ENCODE measurements at places on chromosomes 5 and 9. TPM values are rescaled to one million over a fixed set of nuclear protein-coding genes. Genes with fewer than 3 reads are reported as not detected.

The AHRR gene
- polyA plus RNA-seq, result 2.2 TPM

The PRR7 gene
- polyA plus RNA-seq, result 1.1 TPM

GRCh38 chr9:94908583-94909249 lies 182.2 kb downstream of the AOPEP start:
- DNase-seq, result no peak

- DNase-seq, result no peak
Observed at GRCh38 chr9:16516891-16517290, 353.6 kb downstream of the BNC2 start.

DNA sequence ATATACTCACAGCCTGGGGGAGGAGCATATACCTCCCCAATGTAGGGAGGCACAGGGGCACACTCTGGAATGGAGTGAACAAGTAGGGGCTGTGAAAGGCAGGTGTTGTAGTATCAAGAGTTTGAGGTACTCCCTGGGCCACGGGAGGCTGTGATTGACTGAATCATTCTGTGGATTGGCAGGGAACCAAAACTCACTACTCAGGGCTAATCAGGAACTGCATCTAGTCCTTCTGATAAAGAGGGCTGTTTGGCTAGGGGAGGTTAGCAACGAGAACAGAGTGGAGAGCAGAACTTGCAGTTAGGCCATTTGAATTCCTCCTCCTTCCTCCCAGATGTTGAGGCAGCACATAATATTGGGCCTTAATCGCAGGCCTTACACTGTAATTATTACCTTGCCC lies 369.2 kb upstream of the MPDZ start:
- DNase-seq, result no peak

- no peak for DNase-seq
Observed at GRCh38 chr5:53322257-53322656, 158.2 kb upstream of the FST start.

GRCh38 chr5:151055336-151055735 lies 25.5 kb downstream of the TNIP1 start:
- no peak for DNase-seq

- DNase-seq, result no peak
Observed at GRCh38 chr9:16358751-16359150, 511.7 kb downstream of the BNC2 start.

The ELP1 gene
- polyA plus RNA-seq, result 43.8 TPM

DNA sequence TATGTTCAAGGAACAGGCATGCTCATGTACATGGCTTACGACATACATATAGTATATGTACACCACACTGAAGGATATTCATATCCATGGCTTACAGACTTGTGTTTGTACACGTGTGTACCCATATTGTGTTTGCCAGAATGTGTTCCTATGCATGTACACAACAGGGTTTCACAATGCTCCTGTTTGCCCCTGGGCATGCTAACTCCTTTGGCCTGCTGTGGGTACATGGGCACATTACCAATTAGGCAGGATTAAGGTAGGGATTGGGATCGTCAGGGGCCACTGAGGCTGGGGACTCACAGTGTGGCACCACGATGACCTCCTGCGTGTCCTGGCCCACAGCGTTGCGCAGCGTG lies 26.2 kb downstream of the PDGFRB start:
- DNase-seq, result no peak

- DNase-seq, result no peak
Observed at GRCh38 chr5:150302301-150303069, at the start of gene ARSI. ARSI (minus strand) TSS chr5:150302905; CDS start chr5:150302373, 532 bp downstream.

GRCh38 chr5:112087222-112087621 lies 330.2 kb upstream of the NREP start:
- no peak for DNase-seq

DNA sequence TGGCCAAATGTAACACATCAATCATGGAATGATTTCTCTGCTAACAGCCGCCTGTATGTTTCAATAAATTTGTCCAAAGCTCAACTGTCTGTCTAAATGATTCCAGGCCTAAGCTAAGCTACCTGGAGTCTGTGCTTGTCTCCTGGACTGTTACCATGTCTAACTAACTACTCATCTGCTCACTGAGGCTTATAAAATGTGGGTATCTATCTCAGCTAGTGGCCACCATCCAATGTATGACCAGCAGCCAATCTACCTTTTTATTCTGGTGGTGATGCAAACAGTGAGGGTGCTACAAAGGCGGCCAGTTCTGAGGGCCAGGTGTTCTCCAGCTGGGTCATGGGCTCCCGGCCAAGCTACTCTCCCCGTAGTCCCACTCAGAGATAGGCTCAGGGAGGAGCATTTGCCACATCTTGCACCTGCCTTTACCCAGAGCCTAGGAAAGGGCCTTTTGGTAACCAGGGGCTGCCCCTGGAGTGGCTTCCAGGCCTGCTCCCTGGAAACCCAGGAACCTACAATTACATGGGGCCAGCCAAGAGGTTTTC lies 59.1 kb downstream of the PFDN1 start:
- no peak for DNase-seq

DNA sequence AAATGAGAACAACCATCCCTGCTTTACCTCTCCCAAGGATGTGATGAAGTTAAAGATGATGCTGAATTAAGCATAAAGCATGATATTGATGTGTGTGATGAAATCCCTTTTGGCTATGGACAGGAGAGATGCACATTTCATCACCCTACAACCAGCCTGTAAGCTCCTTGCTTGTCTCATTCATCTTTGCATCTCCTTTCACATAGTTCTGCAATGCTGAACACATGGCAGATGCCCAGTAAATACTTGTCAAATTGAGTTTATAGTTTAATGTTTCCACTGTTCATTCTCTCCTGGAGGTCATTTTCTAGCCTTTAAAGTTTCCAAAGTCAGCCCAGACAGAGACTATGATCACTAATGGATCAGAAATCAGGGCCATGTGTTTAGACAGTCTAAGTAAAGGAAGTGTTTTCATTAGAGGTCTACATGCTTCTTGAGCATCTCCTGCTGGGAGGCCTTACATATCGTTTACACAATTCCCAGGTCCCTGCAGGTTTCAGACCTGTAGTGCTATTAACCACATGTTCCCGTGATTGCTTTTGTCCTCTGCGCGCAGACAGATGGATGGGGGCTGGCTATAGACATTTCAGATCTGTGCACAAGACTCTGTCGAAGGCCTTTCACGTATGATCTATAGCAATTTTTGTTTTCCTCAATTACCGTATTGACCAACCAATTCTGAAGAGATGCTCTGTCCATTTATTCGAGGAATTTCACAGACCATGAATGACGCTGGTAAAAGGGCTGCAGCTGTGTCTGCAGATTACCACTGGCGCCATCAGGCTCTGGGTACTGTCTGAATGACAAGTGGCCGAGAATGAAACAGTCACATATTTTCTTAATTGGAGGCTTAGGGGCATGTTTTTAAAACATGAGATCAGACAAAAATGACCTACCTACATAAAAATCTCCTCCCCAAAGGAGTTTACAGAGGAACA lies 49.0 kb upstream of the CKMT2 start:
- no peak for DNase-seq

The SOX30 gene
- polyA plus RNA-seq, result 0.79 TPM

The NUTM2G gene
- 0.27 TPM for polyA plus RNA-seq

DNA sequence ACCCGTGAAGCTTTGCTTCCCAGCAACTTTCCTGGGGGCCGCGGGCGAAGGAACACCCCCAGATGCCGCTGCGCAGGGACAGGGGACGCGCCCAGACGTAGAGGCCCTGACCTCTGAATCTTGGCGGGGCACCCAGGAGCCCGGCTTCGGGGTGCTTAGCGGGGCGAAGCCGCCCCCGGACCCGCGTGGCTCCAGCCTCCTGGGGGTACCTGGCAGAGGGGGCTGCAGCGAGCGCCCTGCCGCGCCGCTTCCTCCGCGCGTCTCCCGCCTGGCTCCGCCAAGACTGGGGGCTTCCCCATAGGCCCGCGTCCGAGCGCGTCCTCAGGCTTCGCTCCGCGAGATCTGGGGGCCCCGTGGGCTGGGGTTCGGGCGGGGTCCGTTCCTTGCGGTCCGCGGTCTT lies 23.0 kb upstream of the ZNF782 start:
- no peak for DNase-seq

GRCh38 chr5:131245312-131245711 lies 18.5 kb upstream of the CDC42SE2 start:
- DNase-seq, result no peak

DNA sequence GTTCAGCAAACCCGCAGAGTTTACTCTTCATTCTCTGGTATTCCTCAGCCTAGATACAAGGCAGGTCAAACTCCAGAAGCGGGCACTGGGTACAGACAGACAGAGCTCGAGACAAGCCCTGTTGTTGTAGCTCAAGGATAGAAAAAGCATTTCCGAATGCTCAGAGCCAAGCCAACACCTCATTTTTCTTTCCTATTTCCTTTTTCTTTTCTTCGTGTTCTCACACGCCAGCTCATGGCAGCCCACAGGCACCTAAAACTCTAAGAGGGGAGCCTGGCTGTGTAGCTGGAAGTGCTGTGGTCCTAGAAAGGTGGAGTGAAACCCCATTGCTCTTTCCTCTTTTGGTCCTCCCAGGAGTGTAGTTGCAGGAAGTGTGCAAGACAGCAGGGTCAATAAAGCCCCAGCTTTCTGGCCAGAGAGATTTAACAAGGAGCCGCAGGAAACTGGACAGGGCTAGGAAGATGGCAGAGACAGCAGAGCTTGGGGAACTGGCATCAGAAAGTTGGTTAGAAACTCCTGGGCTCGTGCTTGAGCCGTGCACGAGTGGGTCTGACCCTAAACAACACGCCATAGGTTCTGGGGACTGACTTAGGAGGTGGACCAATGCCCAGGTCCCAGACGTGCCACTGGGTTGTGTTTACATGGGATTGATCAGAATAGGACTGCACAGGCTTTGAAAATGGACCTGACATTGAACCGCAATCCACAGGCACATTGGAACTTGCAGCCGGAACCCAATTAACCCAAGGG lies 41.6 kb downstream of the ADAMTS2 start:
- no peak for DNase-seq

DNA sequence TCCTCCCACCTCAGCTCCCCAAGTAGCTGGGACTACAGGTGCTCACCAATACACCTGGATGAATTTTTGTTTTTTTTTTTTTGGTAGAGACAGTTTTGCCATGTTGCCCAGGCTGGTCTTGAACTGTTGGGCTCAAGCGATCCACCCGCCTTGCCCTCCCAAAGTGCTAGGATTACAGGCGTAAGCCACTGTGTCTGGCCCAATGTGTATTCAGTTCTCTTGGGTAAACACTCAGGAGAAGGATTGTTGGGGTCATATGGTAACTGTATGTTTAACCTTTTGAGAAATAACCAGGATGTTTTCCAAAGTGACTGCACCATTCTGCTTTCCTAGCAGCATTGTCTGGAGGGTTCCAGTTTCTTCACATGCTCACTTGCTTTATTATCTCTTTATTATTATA lies 67.4 kb downstream of the TNPO1 start:
- DNase-seq, result no peak

The NOP16 gene
- polyA plus RNA-seq, result 31.1 TPM

DNA sequence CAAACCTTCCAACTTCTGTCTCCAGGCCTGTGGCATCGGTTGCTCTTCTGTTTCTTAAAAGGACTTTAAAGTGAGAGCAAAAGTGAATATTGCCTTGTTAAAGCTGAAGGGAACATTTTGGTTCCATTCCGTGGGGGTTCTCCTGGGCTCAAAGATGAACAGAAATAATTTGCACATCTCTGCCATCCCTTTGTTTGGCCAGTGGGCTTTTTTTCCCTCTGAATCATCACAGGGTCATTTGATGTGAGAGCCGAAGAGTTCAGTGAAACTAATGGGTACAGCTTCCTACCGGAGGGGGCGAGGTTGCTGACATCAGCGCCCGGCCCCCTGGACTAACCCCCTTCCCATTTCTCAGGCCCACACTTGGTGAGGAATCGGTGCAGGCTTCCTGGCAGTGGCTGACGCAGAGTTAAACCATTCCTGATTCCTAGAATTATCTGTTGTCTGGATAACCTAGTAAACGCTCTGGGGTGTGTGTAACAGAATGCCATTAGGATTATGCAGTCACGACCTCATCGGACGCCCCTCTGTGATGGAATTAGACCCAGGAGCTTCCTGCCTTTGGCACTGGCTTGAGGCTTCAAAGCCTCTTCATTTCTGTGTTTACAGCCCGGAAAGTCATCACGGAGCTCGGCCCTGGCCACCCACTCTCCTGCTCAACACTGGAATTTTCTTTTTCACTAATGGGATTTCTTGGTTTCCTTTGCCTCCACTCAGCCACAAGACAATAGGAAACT lies 61.6 kb upstream of the RPL26L1 start:
- no peak for DNase-seq

DNA sequence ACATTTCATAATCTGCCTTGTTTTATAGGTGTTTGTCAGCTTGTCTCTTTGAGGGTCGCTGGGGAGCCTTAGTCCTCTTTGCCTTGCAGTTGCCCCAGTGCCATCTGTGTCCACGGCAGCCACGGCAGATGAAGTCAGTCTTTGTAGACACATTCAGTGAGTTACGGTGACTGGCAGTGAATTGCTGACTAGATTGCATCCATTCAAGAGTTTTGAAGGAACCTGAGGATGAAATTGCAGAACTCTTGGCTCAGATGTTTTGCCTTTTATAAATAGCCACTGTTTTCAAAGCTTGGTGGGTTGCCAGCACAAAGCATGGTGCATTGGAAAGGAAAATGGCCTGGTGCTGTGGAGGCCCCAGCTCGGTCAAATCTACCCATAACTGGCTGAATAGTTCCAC lies 125.6 kb downstream of the TRIO start:
- no peak for DNase-seq

GRCh38 chr9:89701221-89701798 lies 96.5 kb downstream of the GADD45G start:
- no peak for DNase-seq

GRCh38 chr5:83554133-83554532 lies 82.6 kb downstream of the VCAN start:
- DNase-seq, result no peak

The GABRA1 gene
- polyA plus RNA-seq, result not detected

The MUSK gene
- 0.06 TPM for polyA plus RNA-seq

The ANKRD18B gene
- 1.1 TPM for polyA plus RNA-seq
